ENCODE measurements at places on chromosomes 2 and 18. TPM values are rescaled to one million over a fixed set of nuclear protein-coding genes. Genes with fewer than 3 reads are reported as not detected.

GRCh38 chr18:2897448-2898185 lies 50.8 kb downstream of the EMILIN2 start:
- H3K4me3 ChIP-seq, result no peak overlapping the region
- no peaks in the 10 kb centered on the region for H3K36me3 ChIP-seq
- H3K27ac ChIP-seq, result no peak overlapping the region
- DNase-seq, result no peak

DNA sequence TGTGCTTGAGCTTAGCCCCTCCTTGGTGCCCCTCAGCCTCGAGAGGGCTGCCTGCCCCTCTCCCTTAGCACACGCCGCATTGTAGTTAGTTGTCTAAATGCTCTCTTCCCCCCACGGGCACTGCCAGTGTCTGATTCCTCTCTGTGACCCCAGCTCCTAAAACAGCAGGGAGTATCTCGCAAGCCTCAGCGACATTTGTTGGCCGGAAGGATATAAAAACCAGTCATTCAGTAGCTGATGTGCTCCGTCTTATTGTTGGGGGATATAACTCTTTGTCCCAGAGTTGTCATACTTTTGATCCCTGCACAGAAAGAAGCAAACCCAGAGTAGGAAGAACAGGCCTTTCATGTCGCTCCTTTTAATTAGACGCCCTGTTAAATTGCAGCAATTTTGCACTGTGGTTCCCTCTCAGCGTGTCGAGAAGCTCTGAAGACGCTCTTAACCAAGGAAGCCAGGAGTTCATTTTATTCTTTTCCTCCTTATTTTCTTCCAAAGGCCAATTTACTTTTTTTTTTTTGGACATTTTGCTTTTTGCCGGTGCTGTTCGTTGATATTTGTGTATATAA lies 201.8 kb downstream of the KLHL29 start:
- H3K27me3 ChIP-seq, result no peaks in the 10 kb centered on the region
- no peaks in the 10 kb centered on the region for H3K36me3 ChIP-seq
- DNase-seq, result no peak

GRCh38 chr2:42116195-42117181 lies 52.7 kb upstream of the EML4 start:
- no peak overlapping the region for H3K27ac ChIP-seq
- no peaks in the 10 kb centered on the region for H3K36me3 ChIP-seq
- H3K4me1 ChIP-seq, result peaks cover 12% of the 10 kb centered on the region
- H3K27me3 ChIP-seq, result no peaks in the 10 kb centered on the region

DNA sequence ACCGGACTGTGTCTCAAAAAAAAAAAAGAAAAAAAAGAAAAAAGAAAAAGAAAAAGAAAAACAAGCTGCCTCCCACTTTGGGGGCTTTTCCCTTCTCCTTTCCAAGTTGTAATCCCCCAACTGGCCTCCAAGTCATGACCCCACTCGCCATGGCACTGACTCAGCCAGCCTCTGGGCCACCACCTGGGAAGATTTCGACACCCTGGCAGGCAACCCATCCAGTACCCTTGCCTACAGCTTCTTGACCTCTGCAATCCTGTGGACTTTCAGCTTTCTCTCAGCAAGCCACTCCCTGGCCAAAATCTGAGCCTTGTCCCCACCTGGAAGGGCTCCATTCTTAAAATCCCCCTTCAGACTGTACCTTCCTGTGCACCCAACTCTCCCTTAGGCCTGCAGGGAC lies 22.3 kb upstream of the FOSL2 start:
- no peaks in the 10 kb centered on the region for H3K4me1 ChIP-seq
- H3K27me3 ChIP-seq, result no peaks in the 10 kb centered on the region
- no peaks in the 10 kb centered on the region for H3K36me3 ChIP-seq
- no peak overlapping the region for H3K27ac ChIP-seq
- DNase-seq, result no peak

DNA sequence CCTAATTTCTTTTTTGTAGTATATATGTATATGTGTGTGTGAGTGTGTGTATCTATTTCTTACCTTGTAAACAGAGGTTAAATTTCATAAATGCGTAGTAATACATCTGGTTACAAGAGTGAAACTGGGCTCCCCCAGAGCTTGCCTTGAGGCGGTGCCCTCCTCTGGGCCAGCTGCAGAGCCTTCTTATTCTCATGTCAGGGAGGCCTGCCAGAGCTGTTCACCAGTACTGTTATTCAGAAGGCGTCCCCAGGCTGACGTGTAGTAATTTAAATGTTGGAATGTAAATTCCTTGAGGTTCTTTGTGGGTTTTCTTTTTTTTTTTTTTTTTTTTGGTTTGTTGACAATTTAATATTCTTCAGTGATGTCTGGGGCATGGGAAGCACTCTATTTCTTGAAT lies 11.2 kb downstream of the COPS8 start:
- H3K4me1 ChIP-seq, result peaks cover 45% of the 10 kb centered on the region
- H3K27me3 ChIP-seq, result no peaks in the 10 kb centered on the region
- no peak overlapping the region for H3K4me3 ChIP-seq
- H3K36me3 ChIP-seq, result peaks cover 68% of the 10 kb centered on the region
- no peak for DNase-seq
- H3K27ac ChIP-seq, result peak overlapping the region; percentile 55

DNA sequence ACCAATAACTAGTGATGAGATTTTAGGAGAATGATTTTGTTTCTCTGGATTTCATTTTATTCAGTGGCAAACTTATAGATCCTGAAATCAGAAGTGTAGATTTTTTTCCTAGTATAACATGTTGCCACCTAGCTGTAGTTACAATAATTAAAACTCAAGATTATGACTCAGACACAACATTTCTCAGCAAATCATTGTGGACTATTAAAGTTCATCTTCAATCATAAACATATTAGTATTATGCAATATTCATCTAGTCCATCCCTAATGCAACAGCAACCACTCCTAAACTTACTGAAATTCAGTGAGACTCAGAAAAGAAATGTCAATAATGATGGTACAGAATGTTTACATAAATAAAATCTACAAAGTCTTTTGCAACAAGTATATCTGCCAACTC lies 51.3 kb downstream of the USP34 start:
- DNase-seq, result no peak
- no peak overlapping the region for H3K4me3 ChIP-seq
- no peak overlapping the region for H3K27ac ChIP-seq
- H3K4me1 ChIP-seq, result peaks cover 60% of the 10 kb centered on the region
- peaks cover 22% of the 10 kb centered on the region for H3K36me3 ChIP-seq

PHOSPHO2 gene
- 2.3 TPM for total RNA-seq

DNA sequence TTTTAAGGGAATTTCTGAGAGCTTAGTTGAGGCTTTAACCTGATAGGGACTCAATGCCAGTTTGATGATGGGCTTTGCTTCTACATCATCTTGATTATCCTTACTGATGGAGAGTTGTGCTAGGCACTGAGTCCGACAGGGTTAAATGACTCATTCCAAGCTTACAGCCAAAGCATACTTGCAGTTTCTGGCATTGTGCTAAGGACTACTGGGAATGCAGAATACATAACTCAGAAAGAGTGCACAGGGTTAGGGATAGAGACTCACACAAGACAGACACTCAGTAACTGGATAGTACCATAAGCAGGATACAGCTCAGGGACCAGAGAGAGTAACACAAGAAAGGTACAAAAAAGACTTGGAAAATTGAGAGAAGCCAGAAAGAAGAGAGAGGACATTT lies 94.1 kb upstream of the SLC14A2 start:
- H3K27me3 ChIP-seq, result no peaks in the 10 kb centered on the region
- H3K27ac ChIP-seq, result no peak overlapping the region
- DNase-seq, result no peak

- no peak for DNase-seq
- no peaks in the 10 kb centered on the region for H3K4me1 ChIP-seq
- H3K27me3 ChIP-seq, result peaks cover 22% of the 10 kb centered on the region
- H3K4me3 ChIP-seq, result no peak overlapping the region
- no peaks in the 10 kb centered on the region for H3K36me3 ChIP-seq
- H3K27ac ChIP-seq, result no peak overlapping the region
Observed at GRCh38 chr2:233676046-233676445, 4.3 kb downstream of the UGT1A9 start.

- H3K36me3 ChIP-seq, result no peaks in the 10 kb centered on the region
- no peak overlapping the region for H3K4me3 ChIP-seq
- no peak for DNase-seq
- peaks cover 5% of the 10 kb centered on the region for H3K27me3 ChIP-seq
- no peak overlapping the region for H3K27ac ChIP-seq
Observed at GRCh38 chr2:128727914-128728313, 409.2 kb upstream of the HS6ST1 start.

PKDCC gene
- total RNA-seq, result 59.2 TPM

GRCh38 chr2:26144953-26145680 lies 27.8 kb upstream of the GAREM2 start:
- no peak overlapping the region for H3K27ac ChIP-seq
- no peaks in the 10 kb centered on the region for H3K36me3 ChIP-seq
- no peaks in the 10 kb centered on the region for H3K4me1 ChIP-seq

DNA sequence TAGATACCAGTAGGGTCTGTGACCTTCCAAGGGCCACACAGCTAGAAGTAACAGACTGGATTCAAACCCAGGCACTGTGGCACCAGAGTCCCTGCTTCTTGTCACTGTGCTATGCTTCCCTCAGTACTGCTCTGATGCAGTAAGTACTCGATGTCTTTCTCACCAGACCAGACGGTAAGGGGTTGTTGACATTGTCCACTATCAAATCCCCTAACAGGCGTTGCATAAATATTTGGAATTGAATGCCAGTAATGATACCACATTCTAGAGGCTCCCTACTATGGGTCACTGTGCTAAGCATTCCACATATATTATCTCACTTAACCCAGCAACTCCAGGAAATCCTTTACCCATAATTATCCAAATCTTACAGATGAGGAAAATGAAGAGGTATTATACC lies 223.1 kb downstream of the C1D start:
- no peak overlapping the region for H3K4me3 ChIP-seq
- no peak overlapping the region for H3K27ac ChIP-seq
- no peaks in the 10 kb centered on the region for H3K4me1 ChIP-seq
- H3K27me3 ChIP-seq, result no peaks in the 10 kb centered on the region
- H3K36me3 ChIP-seq, result no peaks in the 10 kb centered on the region
- DNase-seq, result no peak

- no peaks in the 10 kb centered on the region for H3K36me3 ChIP-seq
- H3K27me3 ChIP-seq, result peaks cover 36% of the 10 kb centered on the region
- H3K27ac ChIP-seq, result no peak overlapping the region
- H3K4me3 ChIP-seq, result no peak overlapping the region
- no peak for DNase-seq
Observed at GRCh38 chr2:229673676-229674075, 40.7 kb downstream of the DNER start.

RALBP1 gene
- 42.4 TPM for total RNA-seq

GRCh38 chr2:101058386-101058785 lies 56.3 kb downstream of the RPL31 start:
- DNase-seq, result no peak
- no peaks in the 10 kb centered on the region for H3K27me3 ChIP-seq
- H3K4me3 ChIP-seq, result no peak overlapping the region
- H3K4me1 ChIP-seq, result peaks cover 7% of the 10 kb centered on the region
- H3K27ac ChIP-seq, result no peak overlapping the region

- H3K27ac ChIP-seq, result no peak overlapping the region
- H3K36me3 ChIP-seq, result no peaks in the 10 kb centered on the region
- DNase-seq, result no peak
- H3K4me1 ChIP-seq, result peaks cover 2% of the 10 kb centered on the region
Observed at GRCh38 chr2:235542733-235543127, 48.9 kb downstream of the AGAP1 start.

DNA sequence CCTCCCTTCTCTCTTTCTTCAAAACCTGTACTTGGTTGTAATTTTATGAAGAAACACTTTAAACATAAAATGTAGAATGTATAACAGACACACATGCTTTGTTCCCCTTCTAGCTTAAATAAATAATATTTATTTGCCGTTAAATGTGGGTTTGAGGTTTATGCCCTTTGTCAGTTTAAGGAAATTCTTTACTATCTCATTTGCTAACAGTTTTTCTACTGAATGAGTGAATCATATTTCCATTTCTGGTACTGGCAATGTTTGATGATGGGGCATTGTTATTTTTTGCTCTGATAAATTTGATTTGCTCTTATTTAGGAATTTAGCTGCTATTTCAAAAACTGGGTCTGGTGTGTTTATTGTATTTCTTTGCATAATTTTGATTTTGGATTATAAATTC lies 555.6 kb downstream of the CCDC85A start:
- no peak for DNase-seq
- no peaks in the 10 kb centered on the region for H3K36me3 ChIP-seq
- H3K4me3 ChIP-seq, result no peak overlapping the region
- no peaks in the 10 kb centered on the region for H3K27me3 ChIP-seq
- no peaks in the 10 kb centered on the region for H3K4me1 ChIP-seq
- no peak overlapping the region for H3K27ac ChIP-seq

GRCh38 chr2:146817613-146818012 lies 1027.2 kb upstream of the ACVR2A start:
- no peaks in the 10 kb centered on the region for H3K36me3 ChIP-seq
- H3K27ac ChIP-seq, result no peak overlapping the region
- no peak for DNase-seq
- no peaks in the 10 kb centered on the region for H3K27me3 ChIP-seq

KCTD1 gene
- 8.5 TPM for total RNA-seq

DNA sequence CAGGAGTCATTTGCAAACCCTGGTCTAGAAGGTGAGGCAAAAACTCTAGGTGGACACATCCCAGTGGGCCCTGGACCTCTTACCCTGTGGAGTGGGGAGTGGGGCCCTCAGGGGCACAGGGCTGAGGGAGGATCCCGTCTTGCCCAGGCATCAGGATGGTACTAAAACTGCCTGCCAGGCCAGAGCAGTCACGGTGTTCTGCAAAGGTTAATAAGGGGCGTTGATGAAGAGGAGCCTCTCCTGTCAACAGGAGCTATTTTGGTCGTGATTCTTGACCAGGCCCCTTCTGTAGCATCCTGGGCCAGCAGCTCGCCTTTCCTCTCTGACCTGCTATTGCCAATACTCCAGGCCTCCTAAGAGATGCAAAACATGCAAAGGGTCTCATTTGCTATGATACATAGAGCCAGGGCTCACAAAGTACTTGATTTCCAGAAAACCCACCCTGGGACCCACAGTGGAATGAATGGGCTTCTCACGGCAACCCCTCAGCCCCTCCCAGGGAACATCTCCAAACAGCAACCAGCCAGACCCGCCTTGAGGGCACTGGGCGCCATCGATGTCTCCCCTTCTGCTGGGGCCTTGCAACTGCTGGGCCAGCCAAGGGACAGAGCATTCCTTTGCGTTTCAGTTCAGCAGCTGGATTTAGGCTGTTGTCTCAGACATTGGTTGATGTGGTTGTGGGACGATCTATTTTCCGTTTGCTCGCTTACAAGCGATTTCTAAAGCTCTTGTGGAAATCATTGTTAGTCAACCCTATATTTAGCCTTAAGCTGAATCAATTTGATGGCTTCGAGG lies 111.1 kb downstream of the PDCL3 start:
- no peaks in the 10 kb centered on the region for H3K36me3 ChIP-seq
- no peak for DNase-seq
- H3K27ac ChIP-seq, result no peak overlapping the region
- H3K4me3 ChIP-seq, result no peak overlapping the region
- H3K27me3 ChIP-seq, result no peaks in the 10 kb centered on the region
